Left kidney (tissue), 8 donors: ENCODE measurements at places on chromosomes 12 and 14.
A peak's percentile ranks its signal among the peaks of the same experiment; 100 is the strongest.

- no peak for DNase-seq
Observed at GRCh38 chr12:51382173-51382572, 9.0 kb downstream of the GALNT6 start.

GRCh38 chr12:130916241-130916911 is 37.3 kb upstream of the ADGRD1 start:
- DNase-seq = peak; percentile 71

DNA sequence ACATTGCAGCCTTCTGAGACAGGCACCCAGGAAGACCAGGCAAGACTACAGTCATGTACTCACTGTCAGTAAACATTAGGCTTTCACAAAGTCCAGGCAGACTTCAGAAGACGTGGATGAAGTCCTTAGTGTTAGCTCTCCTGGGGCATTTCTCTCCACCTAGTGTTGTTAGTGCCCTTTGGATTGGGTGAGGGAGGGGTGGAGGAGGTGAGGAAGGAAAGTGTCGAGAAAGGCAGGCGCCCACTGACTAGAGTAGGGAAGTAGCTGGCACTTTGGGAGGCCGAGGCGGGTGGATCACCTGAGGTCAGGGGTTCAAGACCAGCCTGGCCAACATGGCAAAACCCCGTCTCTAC is 20.2 kb downstream of the TMEM229B start:
- DNase-seq = no peak

DNA sequence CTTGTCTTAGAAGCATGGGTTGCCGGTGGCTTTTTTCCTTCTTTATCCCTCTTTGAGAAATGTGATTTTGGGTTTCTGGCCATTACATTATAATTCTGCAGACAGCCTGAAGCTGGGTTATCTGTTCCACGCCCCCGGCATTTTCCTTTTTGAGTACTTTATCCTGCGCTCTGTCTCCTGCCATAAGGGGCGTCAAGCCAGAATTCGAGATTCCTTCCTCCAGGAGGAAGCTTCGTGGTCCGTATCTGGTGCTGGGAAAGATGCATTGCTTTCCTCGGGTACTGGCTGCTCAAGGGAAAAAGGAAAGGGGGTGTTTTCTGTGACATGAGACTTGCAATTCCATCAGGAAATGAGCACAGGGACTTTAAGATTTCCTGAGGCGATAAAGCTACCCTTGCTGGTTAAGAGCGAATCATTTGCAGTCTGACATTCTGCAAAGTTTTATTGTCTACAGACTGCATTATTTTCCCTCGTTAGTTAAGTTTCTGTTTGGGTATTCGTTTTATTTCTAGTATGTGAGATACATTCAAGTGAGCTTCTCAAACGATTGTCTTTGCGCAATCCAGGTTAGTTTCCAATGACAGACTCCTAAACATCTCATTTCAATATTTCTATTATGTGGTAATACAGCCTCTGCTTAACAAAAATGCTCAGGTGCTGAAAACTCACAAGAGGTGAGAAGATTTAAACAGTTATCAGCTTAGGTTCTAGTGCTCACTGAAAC is 694 bp downstream of the AKAP5 start:
- peak; percentile 48 for DNase-seq

DNA sequence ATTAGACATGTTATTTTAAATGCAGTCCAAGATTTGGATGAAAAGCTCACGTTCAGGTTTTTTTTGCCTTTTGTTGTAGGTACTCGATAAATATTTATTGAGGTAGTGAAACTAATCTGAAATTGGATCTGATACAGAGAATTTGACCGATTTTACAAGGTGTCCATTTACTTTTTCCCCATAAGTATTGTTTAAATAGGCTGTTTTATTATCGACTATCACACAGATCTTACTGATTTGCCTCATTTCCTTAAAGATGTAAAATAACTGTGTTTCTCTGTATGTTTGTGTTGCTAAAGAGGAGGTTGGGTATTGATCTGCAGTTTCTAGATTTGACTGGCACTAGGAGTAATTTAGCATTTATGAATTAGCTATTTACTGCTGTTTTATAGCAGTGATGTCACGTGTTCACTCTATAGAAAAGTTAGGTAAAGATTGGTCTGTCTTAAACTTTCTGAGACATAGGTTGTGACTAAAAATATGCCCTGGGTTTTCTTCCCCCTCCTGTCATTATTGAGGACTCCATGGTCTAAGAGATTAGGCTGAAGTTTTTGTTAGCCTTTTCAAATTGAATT is 3.5 kb downstream of the RAP1B start:
- no peak for DNase-seq
